Activated naive CD4-positive, alpha-beta T cell (primary cell): ENCODE measurements at places on chromosomes 2 and 18.

DNA sequence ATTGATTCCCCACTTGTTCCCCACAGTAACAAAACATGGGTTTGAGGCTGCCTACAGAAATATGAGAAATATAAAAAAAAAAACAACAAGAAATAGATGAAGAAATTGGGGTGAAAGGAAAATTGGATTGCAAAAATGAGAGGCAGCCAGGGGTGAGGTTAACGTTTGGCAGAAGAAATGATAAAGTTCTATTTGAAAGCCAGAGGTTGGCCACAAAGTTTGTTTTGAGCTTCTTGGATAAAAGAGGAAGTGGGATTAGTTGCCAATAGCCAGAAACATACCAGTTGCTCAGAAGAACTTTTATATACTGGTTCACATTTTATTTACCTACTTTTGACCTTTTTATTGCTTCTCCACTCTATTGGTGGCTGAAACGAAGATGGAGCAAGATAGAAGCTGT lies 67.5 kb downstream of the FASTKD2 start:
- no peak for DNase-seq

GRCh38 chr2:170088776-170089175 lies 89.2 kb upstream of the MYO3B start:
- DNase-seq, result no peak

GRCh38 chr2:101007415-101008345 lies 5.6 kb downstream of the RPL31 start:
- DNase-seq, result no peak

DNA sequence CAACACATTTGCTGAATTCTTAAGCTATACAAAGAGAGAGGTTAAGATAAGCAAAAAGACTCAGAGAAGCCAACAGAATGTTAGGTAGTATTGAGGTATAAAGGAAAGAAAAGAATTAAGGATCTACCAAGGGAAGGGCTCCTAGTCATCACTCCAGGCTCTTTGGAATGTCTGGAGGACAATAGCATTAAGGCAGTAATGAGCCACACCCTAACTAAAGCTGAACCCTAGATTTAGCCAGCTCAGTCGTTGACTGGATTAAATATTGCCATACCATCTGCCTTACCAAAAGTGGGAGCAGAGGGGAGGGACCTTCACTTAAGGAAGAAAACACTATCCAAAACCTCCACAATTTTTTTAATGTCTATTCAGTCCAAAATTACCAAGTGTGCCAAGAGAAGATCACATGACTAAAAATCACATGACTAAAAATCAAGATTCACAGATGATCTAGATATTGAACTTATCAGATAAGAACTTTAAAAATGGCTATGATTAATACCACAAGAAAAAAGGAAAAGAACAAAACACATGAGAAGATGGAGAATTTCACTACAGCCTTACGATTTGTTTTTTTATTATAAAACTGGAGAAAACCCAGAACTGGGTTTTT lies 59.7 kb downstream of the EXOC6B start:
- no peak for DNase-seq

- no peak for DNase-seq
Measured at GRCh38 chr2:29469961-29470360, 354.7 kb downstream of the CLIP4 start.

DNA sequence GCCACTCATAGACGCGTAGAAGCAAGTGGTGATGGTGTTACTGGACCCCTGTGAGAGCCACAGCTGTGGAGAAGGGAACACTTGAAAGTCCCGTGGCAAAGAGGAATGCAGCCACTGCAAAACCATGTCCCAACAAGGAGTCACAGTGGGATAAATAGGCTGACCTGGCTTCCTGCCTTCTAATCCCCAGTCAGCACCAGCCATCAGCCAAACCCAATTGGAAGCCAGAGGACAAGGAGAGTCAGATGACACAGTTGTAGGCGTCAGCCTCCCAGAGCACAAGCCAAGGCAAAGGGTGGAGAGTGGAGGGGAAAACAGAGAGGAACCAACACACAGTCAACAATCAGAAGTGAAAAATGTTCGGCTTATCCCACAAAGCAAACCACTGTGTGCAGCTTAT lies 5.5 kb upstream of the CYBRD1 start:
- no peak for DNase-seq

- DNase-seq, result no peak
Measured at GRCh38 chr2:25311865-25312575, 29.7 kb downstream of the DNMT3A start.

DNA sequence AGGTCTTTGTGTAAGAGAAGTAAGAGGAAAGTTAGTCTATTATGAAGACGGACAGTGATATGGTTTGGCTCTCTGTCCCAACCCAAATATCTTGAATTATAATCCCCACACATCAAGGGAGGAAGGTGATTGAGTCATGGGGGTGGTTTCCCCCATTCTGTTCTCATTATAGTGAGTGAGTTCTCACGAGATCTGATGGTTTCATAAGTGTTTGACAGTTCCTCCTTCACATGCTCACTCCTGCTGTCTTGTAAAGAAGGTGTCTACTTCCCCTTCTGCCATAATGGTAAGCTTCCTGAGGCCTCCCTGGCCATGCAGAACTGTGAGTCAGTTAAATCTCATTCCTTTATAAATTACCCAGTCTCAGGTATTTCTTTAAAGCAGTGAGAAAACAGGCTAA lies 67.6 kb downstream of the NEURL3 start:
- DNase-seq, result no peak

DNA sequence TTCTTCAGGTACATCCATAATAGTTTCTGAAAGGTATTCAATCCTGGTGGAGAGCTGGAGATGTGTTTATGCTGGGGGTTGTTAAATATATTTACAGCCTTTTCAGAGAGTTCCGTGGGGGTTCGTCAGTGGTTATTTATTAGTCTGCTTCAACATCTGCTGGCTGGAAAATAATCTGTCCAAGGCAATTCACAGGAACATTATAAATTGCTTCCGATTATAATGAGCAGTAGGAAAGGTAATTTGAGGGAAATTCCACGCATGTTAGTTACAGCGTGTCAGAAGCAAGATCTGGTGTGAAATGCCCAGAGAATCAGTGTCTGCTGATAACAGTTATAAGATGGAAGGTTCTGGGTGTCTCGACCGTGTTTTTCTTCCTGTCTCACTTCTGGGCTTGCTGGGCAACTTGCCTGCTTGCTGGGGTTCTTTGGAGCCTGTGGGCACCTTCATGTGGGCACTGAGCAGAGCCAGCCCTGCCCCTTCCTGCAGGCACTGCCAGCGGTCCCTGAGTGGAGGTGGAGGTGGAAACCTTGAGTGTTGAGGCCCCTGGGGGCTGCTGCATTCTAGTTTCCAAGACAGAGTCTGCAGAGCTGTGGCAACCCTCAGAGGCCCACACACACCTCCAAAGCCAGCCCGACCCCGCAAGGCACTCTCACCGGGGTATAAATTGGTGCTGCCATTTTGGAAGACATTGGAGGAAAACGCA lies 185.7 kb downstream of the FAM210A start:
- DNase-seq, result no peak

GRCh38 chr18:62702259-62702658 lies 13.1 kb upstream of the PHLPP1 start:
- no peak for DNase-seq

- DNase-seq, result no peak
Measured at GRCh38 chr2:39154944-39155343, 34.1 kb upstream of the SOS1 start.

DNA sequence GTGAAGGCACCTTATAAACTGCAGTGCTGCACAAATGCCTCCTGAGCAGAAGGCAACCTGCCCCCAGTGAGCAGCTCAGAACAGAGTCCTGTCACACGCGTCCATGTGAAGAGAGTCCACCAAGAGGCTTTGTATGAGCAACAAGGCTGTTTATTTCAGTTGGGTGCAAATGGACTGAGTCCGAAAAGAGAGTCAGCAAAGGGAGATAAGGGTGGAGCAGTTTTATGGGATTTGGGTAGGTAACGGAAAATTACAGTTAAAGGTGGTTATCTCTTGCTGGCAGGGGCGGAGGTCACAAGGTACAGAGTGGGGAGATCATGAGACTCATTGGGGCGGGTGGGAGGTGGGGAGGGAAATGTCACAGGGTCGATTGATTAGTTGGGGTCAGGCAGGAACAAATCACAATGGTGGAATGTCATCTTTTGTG lies 53.4 kb upstream of the RALBP1 start:
- DNase-seq, result no peak

DNA sequence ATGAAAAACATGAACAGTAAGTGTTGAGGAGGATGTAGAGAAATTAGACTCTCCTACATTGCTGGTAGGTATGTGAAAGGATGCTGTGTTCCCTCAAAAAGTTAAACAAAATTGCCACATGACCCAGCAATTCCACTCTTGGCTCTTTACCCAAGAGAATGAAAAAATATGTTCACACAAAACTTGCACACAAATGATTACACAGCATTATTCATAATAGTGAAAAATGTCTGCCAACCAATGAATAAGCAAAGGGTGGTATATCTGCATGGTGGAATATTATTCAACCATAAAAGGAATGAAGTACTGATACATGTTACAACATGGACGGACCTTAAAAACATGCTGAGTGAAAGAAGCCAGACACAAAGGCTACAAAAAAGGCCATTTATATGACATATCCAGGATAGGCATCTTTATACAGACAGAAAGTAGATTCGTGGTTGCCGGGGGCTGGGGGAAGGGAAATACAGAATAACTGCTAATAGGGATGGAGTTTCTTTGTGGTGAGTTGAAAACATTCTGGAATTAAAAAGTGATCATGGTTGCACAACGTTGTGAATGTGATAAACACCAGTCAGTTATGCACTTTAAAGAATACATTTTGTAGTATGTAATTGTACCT lies 85.4 kb upstream of the MYO3B start:
- no peak for DNase-seq

- DNase-seq, result no peak
Measured at GRCh38 chr2:190526105-190526750, 8.3 kb downstream of the NEMP2 start.

DNA sequence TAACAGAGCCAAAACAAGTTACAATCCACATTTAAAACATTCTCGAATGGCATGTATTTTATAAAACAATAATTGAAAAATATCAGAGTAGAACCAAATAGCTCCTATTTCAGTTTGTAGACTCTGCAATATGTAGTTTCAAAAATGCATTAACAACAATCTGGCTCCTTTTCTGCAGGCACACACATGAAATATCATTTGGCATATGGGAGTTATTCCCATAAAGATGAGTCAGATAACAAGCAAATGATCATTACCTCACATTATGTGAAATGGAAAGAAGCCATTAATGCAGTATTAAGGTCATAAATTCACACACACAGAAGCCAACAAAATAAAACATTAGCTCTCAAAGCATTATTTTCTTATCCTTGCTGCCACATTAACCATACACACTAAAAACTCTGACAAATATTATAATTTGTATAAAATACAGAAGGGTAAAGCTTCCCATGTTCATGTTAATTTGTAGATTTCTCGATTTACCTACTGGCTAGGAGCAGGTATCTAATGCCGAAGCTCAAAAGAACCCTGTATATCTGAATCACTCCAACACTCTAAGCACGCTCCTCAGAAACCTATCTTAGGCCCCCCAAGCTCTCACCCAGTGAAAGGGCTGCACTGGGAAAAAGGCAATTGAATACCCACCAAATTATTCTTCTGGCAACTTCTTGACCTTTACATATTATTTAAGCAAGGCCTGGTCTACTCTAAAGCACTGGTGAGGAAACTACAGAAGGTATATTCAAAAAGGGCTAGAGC lies 13.8 kb downstream of the NBAS start:
- no peak for DNase-seq

DNA sequence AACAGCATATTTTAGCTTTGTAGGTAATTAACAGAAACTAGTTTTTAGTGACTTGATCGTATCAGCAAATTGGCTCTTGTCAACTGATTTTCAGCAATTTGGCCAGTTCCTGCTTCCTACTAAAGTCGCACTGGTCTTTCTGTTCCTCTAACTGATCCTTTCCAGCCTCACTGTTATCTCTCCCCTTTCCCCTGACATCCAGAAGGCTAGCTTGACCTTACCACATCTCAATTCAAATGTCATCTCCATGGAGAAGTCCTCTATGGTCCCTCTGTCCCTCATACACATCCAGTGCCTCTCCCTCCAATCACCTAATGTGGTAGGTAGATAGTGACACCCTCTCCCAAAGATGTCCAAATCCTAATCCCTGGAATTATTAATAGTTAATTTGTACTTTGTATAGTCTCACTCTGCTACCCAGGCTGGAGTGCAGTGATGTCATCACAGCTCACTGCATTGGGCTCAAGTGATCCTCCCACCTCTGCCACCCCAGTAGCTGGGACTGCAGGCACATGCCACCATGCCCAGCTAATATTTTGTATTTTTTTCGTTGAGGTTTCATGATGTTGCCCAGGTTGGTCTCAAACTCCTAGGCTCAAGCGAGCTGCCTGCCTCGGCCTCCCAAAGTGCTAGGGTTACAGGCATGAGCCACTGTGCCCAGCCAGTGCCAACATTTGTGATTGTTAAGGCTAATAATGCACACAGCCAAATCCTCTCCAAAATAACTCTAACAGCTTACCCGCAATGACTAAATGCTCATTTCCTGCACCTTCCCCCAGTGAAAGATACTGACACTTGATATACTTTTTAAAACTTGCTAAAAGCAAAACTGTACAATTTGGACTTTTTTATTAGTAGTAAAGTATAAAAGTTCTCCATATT lies 16.9 kb downstream of the PSTPIP2 start:
- DNase-seq, result no peak

DNA sequence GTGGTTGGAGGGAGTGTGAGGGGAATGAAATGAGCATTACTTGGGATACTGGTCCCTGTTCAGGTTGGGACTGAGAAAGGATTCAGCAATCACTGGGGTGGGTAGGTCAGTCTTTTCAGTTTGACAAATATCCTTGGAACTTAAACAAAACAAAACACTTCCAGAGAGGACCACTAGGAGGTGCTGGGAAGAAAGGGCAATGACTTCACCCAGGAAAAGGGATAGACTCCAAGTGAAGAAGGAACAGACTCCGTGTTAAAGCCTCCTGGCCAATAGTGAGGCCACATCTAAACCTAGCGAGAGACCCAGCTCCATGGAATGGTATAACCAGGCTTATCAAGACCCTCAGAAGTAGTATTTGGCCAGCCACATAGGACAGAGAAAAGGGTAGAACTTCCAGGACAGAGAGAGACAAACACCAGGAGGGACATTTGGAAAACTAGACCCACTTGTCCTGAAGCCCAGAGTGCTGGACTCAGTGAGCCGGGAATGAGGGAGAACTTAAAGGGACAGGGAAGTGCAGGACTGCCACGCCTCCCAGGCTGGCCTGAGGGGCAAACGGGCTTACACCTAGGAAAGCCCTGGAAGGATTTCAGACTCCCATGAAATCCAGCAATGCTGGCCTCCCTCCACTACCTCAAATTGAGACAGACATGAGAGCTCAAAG lies 19.6 kb upstream of the KCNG3 start:
- DNase-seq, result no peak

DNA sequence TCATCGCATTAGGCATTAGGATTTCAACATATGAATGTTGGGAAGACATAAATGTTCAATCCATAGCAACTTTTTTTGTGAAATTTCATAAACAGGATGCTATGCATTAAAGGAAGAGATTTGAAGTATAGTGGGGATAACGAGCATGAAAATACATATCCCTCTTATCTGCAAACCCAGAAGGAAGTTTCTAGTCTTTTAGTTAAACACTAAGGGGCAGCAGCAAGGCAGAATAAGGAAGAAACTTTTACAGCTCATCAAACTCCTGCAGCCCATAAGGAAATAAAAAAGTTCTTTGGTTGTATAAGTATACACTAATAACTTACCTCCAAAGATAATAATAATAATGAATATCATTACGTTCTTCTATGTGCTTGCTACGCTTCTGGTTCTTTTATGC lies 81.5 kb downstream of the CD226 start:
- no peak for DNase-seq

- DNase-seq, result no peak
Measured at GRCh38 chr2:104781151-104781550, 72.8 kb upstream of the POU3F3 start.
